Stimulated activated CD8-positive, alpha-beta memory T cell treated with anti-CD3 and anti-CD28 coated beads, Interleukin-2, amount 100 ng/mL, for 1 hour (primary cell): ENCODE measurements at places on chromosomes 6 and 20.

GRCh38 chr6:152636609-152637295 is 410 bp downstream of the SYNE1 start:
- no peak for DNase-seq

- DNase-seq: no peak
These were observed 4.6 kb upstream of the NKX2-2 start for GRCh38 chr20:21518292-21518991.

GRCh38 chr20:37315452-37316110 is 26.1 kb downstream of the MANBAL start:
- no peak for DNase-seq

DNA sequence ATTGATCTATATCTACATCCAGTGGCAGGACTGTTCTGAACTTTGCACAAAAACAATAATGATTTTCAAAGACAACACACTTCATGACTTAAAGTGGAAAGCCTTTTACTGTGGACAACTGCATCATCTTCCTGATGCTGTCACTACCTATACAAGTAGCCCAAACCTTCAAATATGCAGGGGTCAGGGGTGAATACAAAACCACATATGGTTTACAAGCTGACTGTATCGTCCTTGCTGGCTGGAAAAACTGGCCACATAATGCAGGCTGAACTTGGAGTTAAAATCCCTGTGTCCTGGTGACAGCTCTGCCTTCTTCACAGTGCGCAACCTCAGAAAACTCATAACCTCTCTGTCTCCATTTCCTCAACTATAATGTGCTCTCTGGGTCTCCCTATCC is 128.9 kb downstream of the GMDS start:
- DNase-seq: no peak

GRCh38 chr6:142728910-142729481 is 216.0 kb downstream of the HIVEP2 start:
- DNase-seq: no peak

DNA sequence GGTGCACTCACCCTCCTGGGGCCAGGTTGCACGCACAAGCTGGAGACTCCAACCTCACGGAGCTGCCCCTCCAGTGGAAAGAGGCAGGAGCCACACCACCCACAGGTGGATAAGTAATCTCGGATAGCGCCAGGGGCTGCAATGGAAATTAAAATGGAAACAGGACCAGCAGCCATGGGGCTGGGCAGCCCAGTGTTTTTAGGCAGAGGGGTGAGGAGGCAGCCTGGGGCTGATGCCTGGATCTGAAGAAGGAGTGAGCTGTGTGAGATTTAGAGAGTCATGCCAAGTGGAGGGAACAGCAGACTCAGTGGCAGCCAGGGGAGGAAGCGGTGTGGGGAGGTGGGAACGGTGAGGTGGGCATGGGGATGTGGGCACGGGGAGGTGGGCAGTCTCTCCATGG is 275.6 kb downstream of the SMOC2 start:
- no peak for DNase-seq

- DNase-seq: no peak
These were observed 268.8 kb downstream of the ARID1B start for GRCh38 chr6:157045831-157046454.

DNA sequence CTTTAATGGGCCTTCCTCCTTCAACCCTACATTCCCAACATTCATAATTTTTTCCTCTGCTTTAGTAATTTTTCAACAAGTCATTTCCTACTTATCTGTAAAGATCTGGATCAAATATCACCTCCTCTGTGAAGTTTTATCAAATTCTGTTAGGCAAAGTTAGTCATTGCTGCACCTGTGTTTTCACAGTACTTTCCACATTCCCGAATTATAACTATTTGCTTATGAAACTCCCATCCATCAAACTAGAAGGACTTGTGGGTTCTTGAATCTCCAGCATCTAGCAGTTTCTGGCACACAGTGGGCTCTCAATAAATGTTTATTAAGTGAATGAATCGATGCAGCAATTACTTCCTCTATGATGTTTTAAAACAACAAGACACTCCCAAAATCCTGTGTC is 257.6 kb downstream of the HDGFL1 start:
- no peak for DNase-seq

- DNase-seq: no peak
These were observed 23.7 kb upstream of the MRGBP start for GRCh38 chr20:62772619-62772989.

DNA sequence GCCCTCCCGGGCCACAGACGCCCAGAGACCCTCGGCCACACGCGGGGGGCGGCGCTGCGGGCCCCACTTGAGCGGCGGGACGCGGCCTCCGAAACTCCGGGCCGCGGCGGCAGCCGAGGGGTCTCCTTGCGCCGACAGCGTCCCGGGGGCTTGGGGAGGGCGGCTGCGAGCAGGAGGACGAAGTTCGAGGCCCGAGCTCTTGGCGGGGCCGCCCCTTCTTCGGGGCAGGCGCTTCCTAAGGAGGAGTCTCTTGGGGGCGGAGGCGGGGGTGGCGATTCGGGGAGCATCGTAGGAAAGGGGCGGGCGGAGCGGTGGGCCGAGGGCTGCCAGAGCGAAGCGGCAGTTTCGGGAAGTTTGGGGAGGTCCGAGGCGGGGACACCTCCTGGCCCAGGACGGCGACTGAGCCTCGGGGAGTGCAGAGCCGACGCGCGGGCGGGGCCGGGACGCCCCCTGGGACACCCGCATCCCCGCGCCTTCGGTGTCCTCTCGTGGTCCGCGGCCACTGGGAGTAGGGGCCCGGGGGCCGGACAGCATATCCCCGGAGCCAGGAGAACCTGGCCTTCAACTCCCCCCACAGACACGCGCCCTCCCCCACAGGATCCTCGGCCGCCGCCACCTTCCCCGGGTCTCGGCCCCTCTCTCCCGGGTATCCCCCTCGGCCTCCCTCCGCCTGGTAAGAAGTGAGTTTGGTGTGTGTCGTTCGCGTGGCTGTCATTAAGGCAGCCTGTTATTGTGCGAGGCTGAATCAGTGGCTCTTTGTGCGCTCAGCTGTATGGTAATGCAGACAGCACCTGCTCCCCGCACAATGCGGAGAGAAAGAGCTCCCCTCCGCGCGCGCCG is 613 bp upstream of the DLL1 start:
- no peak for DNase-seq

GRCh38 chr20:7094438-7094997 is 327.0 kb downstream of the BMP2 start:
- DNase-seq: no peak

GRCh38 chr6:47267301-47267700 is 42.4 kb downstream of the TNFRSF21 start:
- no peak for DNase-seq

- no peak for DNase-seq
These were observed 4.0 kb upstream of the WRNIP1 start for GRCh38 chr6:2760882-2761842.

- no peak for DNase-seq
These were observed 17.9 kb upstream of the MICB start for GRCh38 chr6:31479933-31480535.

- no peak for DNase-seq
These were observed at the start of gene CCN5 for GRCh38 chr20:44714701-44715498. Gene CCN5 (plus strand): TSS chr20:44715369. CDS start chr20:44715391, 22 bp downstream.

- no peak for DNase-seq
These were observed 138.3 kb upstream of the SNX9 start for GRCh38 chr6:157684620-157685299.

DNA sequence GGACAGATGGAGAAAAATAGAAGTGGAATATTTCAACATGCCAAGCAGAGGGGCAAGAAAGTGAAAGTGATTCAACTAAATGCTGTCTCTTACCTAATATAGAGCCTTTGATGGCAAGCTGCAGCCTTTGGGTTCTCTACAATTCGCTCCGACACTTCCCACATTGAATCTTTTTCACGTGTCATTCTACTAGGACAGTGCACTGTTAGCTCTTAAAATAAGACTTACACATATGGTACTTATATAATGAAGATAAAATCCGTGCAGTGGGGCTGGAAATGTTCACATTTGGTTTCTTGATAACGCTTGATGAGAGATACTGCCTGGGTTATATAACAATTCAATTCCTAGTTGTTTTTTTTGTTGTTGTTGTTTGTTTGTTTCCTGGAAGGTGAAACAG is 502.4 kb downstream of the LMBRD1 start:
- DNase-seq: no peak

GRCh38 chr6:149150801-149151398 is 166.6 kb upstream of the TAB2 start:
- DNase-seq: no peak

- no peak for DNase-seq
These were observed 122.1 kb upstream of the SPACA1 start for GRCh38 chr6:87925373-87926060.

DNA sequence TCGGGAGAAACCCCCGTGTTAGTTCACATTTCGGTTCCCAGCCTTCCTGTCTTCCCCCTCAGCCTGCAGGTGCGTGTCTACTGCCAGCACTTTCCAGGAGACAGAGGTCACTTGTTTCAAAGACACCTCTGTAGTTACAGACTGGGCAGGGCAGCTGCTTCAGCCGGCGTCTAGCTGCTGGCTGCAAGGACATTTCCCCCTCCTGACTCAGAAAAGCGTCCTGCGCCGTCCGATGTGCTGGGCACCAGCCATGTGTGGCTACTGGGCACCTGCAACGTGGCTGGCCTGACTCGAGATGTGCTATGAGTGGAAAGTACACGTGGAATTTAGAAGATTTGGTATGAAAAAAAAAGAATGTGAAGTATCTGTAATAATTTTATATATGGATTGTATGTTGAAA is 37.6 kb downstream of the RRBP1 start:
- no peak for DNase-seq

GRCh38 chr6:110270165-110270564 is 88.0 kb downstream of the METTL24 start:
- no peak for DNase-seq

DNA sequence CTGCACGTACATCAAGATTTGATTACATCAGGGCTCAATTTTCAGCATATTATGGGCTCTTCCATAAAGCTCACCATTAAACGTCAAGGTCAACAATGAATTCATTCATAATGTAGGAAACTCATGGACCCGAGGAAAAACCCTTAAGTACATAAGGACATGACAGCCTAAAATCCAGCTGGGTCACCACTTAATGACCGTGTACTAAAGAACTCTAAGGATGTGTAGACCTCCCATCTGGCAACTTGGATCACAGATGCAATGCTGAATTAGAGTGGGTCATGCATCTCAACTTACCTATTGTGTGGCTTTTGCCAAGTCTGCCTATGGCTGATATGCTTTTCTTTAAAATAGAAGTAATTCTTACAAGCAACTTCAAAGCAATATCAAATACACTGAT is 26.7 kb upstream of the DEFB112 start:
- no peak for DNase-seq

- no peak for DNase-seq
These were observed 44.7 kb downstream of the OR2B6 start for GRCh38 chr6:28001751-28002150.

DNA sequence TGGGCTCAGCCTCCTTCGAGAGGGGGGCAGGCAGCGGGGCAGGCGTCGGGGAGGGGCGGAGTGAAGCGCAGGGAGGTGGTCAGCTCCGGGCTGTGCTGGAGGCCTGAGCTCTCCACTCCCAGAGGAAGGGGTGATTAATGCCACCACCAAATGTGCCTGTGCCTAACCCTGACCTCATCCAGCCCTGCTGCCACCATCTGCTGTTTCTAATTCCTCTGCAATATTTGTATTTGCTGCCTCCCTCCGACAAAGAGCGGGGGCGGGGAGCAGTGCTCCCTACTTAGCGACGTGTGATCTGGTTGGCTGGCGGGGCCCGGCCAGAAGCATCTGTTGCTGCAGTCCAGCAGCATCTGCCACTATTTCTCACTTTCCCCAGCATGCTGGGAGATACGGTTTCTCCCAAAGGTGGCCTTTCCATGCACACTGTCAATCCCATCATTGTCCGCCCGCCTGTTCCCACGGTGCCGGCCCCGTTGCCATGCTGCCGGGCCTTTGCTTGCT is 47.0 kb downstream of the DLL1 start:
- DNase-seq: no peak

- no peak for DNase-seq
These were observed 21.4 kb downstream of the PERP start for GRCh38 chr6:138085839-138086222.

GRCh38 chr6:141677598-141678211 is 455.0 kb upstream of the GJE1 start:
- no peak for DNase-seq

GRCh38 chr20:51563486-51564332 is 21.2 kb upstream of the NFATC2 start:
- no peak for DNase-seq

DNA sequence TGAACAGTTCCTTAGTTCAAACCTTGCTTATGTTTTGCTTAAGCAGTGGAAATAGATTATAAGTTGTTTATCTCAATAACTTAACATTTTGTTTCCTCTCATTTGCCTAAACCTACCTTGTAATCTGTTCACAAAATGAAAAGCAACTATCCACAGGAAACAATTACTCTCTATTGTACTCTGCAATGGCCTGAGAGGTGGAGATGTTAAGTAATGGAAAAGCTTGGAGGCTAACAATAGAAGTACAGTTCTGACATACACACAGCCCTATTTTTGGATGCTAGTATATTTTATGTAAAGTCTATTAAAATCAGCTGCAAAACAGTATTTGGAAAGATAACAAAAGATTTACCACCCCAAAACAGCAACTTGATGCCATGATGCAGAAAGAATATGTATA is 82.1 kb downstream of the TINAG start:
- DNase-seq: no peak

DNA sequence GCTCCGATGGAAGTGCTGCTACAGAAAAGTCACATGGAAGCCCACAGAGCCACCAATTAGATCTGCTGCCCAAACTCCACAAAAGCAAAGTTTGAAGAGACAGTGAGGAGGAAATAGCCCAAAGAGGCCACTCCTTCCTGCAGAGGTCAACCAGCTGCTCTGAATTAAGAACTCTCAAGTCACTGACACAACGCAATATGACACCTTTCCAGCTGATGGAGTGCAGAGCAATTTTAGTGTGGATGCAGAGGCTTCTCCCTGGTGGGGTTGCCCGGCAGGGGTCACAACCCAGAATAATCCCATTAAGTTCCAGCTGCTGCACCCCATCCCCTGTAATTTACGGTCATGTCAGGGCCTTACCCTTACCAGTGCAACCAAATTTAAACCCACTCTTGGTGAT is 361.9 kb upstream of the JARID2 start:
- DNase-seq: no peak

DNA sequence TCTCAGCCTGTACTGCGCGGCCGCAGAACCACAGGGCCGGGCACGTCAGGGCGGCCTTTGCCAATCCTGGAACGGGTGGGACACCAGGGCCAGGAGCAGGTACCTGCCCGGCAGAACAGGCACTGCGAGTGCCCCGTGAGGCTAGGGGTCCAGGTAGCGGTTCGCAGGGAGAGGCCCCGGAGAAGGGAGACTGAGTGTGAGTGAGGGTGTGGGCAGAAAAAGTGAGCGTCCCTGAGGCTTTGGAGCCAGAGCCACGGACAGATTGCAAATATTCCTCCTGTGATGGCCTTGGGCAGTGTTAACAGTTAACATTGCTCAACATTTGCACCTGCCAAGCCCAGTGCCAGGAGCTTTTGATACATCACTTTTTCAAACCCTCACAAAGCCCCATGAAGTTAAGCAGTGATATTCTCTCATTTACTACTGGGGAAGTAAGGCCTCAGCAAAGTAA is 491 bp downstream of the GNMT start:
- no peak for DNase-seq

DNA sequence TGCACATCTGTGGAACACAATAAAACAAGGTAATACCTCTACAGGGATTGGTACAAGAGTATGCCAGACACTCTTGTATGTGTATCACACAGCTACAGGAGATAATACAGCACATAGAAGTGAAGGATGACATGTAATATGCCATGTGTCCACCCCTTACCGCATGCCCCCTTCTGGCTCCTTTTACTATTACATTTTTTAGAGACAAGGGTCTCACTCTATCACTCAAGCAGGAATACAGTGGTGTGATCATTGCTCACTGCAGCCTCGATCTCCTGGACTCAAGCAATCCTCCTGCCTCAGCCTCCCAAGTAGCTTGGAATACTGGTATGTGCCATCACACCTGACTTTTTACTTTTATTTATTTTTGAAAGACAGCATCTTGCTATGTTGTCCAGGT is 4.2 kb upstream of the NCR3 start:
- DNase-seq: no peak
